CD4-positive, alpha-beta T cell treated with Interleukin-4 for 1 hour (primary cell): ENCODE measurements at places on chromosomes 7 and 10.

DNA sequence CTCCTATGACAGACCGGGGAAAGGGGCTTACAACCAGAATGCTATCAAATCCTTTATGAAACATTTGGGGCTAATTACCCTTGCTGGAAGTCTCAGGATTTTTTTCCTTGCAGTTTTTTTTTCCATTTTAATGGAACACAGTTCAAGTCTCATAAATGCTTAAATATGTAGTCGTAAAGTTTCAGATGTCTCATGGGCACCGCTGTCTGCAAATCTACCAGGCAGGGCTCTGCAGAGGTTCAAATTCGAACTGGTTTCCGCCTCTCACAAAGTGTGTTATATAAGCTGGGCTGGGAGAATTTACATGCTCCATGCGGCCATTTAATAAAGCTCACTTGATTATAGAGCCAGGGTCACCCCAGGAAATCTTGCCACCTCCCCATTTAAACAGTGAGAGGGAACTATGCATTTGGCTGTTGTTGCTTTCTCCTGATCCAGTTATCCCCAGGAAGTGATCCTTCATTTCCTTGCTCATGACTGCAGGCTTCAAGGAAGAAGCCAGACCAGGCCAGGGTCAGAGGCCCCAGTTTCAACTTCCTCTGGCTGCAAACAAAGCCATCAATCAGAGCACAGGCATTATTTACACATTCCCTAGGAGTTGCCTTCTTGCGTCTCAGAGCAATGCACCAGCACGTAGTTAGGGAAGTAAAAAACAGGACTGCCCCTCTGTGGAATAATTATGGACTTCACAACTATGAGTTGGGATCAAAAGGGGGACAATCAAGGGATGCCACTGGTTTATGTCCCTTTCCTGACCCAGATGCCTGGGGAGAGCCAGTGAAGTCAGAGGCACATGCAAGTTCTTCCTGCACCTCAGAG is 358.8 kb downstream of the PRPF18 start:
- DNase-seq: no peak

DNA sequence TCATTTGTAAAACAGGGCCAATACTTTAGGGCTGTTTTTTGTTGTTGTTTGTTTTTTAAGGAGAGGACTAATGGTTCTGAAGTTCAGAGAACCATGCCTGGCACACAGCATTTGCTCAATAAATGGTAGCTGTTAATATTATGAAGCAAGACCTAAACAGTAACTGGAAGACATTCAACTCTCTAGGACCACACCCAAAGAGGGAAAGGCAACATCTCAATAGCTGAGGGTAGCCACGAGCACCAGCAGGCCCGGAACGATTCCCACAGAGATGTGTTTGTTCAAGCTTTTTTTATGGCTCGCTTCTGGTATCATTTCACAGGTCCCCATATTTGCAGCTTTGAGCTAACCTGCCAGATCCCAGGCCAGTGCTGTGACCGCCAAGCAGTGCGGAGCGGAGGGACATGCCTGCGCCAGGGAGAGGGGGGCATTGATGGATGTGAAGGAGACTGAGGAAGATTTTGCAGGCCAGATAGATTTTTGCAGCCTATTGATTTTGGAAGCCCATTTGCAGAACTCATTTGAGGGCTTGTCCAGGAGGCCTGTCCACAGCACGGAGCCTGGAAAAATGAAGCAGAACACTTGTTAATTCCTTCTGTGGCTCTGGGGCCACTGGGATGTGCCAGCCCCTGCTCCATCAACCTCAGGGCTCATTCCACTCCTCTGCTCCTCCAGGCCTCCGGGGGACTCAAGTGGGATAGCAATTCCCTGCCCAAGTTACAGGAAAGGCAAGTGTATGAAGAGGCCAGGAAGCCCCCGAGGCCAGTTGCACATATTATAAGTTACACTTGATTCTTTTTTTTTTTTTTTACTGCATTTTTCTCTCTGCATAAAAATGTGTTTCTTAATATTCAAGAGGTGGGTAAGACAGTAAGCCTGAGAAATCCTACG is 57.3 kb upstream of the FGFR2 start:
- no peak for DNase-seq

GRCh38 chr10:91556691-91557566 is 75.9 kb downstream of the PPP1R3C start:
- no peak for DNase-seq

- DNase-seq: no peak
Observed at GRCh38 chr10:111515706-111516105, 438.9 kb downstream of the ADRA2A start.

GRCh38 chr10:1896153-1896552 is 158.8 kb upstream of the ADARB2 start:
- no peak for DNase-seq

DNA sequence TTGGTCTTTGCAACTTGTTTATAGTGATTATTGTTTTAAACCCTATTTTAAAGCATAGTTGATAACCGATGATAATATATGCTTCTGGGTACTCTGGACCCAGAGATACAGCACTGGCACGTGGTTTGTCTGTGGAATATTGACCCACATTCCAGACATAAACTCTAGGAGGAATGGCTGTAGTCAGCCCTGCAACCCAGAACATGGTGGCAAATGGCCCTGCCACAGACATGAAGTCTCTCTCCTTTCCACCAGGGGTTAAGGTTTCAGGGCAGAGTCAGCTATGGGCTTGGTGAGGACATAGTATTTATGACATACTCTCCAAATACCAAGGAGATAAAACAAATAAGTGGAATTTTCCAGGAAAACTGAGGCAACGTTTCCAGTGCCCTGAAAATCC is 83.6 kb downstream of the NAMPT start:
- DNase-seq: no peak

DNA sequence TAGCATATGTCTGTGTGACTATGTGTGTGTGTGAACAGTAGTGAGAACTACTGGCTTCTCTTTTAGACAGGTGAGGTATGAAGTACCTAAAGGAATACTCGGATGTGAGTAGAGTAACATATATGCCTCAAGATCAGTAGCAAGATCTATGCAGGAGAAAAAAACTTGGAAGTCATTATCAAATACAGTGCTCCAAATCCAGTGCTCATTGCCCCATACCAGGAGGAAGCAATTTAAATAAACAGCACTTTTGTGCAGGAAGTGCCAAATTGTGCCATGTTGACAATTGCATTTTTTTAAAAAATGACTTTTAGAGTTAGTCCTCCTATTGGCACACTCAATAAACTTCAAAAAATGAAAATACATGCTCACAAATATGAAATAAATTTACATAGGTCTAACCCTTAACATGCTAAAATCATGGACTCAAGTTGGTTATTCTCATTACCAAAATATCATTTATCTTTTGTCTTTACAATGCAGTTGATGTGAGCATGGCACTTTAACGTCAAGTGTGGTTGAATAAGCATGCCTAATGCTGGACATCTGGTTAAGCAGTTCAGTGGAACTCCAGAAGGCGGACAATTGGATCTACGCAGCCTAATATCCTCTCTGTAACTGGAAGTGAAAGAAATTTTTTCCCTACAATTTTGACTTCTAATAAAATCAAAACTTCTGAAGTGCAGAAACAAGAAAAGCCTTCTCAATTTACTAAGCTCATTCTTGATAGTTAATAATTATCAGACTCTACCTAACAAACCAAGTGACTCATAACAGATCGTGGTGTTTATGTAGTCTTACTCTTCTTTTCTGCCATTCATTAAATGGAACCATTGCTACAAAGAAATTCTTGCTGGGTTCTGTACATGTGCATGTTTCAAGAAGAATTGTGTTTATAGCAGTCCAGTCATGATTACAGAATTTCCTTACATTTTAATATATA is 195.2 kb downstream of the MDFIC start:
- no peak for DNase-seq

DNA sequence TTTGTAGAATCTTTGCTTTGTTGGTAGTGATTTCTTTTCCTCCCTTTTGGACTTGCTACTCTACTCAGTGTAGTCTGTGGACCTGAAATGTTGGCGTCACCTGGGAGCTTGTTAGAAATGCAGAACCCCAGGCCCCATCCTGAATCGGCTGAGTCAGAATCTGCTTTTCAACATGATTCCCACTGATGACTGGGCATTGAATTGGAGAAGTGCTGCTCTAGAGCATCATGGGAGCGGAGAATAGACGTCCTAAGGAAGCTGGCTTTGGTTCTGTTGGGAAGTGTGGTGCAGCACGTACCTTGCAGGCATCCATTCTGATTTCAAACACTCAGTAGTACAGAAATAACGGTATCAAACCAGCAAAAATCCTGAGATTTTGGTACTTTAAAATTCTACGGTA is 54.7 kb downstream of the RBM33 start:
- no peak for DNase-seq

DNA sequence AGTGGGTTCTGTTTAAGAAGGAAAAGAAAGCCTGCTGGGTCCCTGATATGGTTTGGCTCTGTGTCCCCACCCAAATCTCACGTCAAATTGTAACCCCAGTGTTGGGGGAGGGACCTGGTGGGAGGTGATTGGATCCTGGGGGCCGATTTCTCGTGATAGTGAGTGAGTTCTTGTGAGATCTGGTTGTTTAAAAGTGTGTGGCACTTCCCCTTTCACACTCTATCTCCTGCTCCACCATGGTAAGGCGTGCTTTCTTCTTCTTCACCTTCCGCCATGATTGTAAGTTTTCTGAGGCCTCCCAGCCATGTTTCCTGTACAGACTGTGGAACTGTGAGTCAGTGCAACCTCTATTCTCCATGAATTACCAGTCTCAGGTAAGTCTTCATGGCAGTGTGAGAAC is 42.6 kb downstream of the INPP5A start:
- DNase-seq: no peak

GRCh38 chr10:96025566-96025965 is 17.8 kb upstream of the CCNJ start:
- no peak for DNase-seq

- DNase-seq: no peak
Observed at GRCh38 chr7:125088555-125088954, 158.9 kb upstream of the POT1 start.
